Caki2 (cell line): ENCODE measurements at places on chromosomes 7 and 10. TPM values are rescaled to one million over a fixed set of nuclear protein-coding genes. Genes with fewer than 3 reads are reported as not detected.

UTF1 gene
- total RNA-seq = not detected in 2 replicates

C1QL3 gene
- total RNA-seq = not detected in 2 replicates

ANKRD2 gene
- 15.6 and 19.4 TPM in 2 replicates for total RNA-seq

CPA1 gene
- total RNA-seq = not detected in 2 replicates

WAPL gene
- 21.8 and 36.0 TPM in 2 replicates for total RNA-seq

DPYSL4 gene
- 0.14 TPM in 1 of 2 replicates, not detected in the other for total RNA-seq

AVL9 gene
- 22.3 and 28.1 TPM in 2 replicates for total RNA-seq

SH2D4B gene
- total RNA-seq = not detected in 2 replicates

SPDYE2 gene
- not detected in 2 replicates for total RNA-seq

- DNase-seq = no peak
Measured at GRCh38 chr7:104415700-104416099, 87.3 kb downstream of the LHFPL3 start.

GRCh38 chr10:123249894-123250293 lies 95.7 kb downstream of the BUB3 start:
- DNase-seq = no peak

- no peak for DNase-seq
Measured at GRCh38 chr7:149863500-149863899, 10.3 kb upstream of the ATP6V0E2 start.

DNA sequence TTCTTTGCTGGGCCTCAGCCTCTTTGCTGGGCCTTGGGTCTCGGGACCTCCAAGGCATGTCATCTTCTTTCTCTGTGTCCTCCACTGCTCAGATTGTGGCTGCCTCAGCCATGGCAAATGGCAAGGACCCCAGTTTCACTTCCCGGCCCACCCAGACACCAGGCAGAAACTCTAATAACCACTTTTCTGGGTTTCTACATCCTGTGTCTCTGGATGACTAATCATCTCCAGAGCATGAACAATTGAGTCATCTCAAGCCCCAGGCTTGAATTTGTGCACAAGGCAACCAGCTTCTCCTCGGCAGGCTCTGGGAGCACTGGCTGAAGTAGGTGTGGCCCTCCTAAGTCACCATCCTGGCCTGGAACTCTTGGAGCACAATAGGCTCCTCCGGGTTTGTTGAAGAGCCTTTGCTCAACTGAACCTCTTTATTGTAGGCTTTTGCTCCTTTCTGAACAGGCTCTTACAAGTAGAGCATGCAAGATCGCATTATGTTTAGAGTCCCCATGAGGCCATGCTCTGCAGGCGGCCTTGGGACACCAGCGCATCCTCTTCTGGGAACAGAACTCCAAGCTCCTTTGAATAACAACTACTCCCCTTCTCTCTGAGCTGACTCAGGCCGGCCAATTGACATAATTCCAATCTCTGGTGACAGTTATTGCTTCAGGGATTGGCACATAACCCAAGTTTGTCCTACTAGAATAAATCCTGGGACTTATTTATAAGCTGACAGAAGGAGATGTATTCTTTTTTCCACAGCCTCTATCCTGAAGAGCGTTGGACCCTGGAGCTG lies 218.1 kb downstream of the WDR11 start:
- no peak for DNase-seq

- DNase-seq = no peak
Measured at GRCh38 chr7:1227814-1228544, 4.7 kb upstream of the UNCX start.

DNA sequence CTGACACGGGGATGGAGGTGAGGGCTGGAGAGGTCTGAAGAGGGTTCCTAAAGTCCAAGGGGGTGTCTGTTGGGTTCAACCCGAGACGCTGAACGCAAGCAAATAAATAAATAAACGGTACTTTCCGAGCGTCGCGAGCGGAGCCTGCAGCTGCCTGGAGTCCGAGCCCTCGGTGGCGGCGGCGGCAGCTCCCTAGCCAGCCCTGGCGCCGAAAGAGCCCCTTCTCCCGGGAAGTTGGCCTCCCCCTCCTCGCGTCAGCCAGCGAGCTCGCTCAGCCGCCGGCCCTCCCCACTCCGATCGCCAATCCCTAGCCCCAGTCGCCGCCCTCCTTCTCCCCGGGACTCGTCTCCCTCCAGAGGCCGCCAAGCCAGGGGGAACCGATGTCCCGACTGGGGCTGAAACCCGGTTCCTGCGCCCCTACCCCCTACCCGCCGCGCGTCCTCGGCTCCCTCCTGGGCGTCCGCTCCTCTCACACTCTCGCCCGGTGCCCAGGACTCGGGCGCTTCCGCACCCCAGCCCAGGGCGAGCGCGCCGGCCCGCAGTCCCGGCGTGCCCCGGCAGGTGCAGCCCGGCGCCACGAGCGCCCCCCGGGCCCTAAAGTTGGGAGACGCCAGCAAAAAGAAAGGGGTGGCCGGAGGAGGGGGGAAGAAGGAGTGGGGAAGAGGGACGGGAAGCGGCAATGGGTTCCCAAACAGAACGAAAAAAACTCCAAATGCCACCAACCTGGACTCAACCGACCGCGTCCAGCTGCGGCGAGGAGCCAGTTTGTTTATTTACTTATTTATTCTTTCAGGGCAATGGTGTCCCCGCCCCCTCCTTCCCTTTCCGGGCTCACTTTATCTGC lies at the start of gene GFRA1:
GFRA1 (minus strand) TSS at position 767 of the 844 bp plus-strand sequence. CDS start 1,177 bp downstream, outside the sequence.
- peak; percentile 40 for DNase-seq

DNA sequence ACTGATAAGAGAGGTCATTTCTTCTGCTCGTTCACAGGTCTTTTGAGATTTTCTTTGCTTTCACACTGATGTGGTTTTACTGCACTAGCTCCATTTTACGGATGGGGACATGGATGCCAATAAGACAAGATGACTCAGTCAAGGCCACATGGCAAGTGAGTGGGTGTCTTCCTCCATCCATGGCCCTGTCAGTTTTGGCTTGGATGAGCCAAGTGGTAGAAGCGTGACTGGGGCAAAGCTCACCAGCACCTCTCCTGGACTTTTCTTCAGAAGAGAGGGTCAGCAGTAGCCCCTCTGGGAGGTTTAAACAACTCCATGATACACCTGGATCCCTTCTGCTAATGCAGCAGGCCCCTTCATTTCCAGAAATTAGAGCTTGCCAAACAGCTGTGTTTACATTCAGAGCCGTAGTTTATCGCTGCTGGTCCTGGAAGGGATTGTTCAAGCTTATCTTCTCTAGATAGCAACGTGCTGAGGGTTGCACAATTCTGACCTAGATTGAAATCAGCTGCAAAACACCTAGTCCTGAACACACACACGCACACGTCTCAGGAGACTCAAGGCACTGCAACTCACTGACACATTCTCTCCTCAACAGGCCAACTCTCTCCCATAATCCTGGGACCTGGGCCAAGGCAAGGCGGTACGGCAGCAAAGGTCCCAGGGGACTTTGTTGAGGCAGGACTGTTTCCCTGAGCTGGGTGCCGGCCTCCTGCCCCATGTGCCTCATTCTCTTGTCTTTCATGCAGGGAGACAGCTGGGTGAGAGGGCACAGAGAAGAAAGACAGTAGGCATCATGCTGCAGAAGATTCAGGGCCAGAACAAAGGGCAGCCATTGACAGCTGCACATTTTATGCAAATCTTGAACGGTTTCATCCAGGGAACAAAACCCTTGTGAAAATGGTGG lies 14.2 kb upstream of the PDCD4 start:
- no peak for DNase-seq

- no peak for DNase-seq
Measured at GRCh38 chr7:29480934-29481651, 82.5 kb upstream of the PRR15 start.

DNA sequence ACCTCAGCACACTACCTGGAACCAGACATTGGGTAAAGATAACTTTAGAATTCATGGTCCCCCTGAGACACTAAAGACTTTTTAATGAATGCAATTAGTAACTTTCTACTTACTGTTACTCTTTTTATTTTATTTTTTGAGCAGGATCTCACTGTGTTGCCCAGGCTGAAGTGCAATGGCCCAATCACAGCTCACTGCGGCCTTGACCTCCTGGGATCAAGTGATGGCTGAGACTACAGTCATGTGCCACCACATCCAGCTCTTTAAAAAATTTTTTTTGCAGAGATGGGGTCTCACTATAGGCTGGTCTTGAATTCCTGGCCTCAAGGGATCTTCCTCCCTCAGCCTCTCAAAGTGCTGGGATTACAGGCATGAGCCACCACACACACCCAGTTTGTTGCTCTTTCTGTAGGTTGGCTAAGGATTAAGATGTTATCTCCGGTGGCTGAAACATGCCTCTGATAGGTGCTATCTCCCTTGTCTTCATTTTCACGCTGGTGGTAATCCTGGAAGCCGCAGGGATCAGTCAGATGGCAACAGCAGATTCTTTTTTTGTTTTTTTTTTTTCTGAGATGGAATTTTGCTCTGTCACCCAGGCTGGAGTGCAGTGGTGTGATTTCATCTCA lies 128.3 kb downstream of the TCF7L2 start:
- DNase-seq = no peak

- peak; percentile 57 for DNase-seq
Measured at GRCh38 chr7:116591202-116592040, 66.6 kb downstream of the CAV1 start.

DNA sequence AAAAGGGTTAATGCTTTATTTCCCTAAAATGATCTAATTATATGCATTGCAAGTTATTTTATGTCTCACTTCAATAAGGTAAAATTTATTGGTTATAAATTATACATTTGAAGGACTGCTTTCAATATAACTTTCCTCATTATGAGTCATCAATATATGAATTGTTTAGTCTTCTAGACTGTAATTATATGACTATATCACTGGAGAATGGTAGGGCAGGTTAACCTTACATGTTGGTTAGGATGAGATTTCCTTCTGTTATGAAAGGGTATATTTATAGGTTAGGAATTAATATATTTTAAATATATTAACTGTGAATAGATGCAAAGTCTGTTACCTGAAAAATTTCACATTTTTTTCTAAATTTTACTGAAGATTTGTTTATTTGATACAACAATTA lies 406.4 kb upstream of the ETV1 start:
- DNase-seq = no peak

DNA sequence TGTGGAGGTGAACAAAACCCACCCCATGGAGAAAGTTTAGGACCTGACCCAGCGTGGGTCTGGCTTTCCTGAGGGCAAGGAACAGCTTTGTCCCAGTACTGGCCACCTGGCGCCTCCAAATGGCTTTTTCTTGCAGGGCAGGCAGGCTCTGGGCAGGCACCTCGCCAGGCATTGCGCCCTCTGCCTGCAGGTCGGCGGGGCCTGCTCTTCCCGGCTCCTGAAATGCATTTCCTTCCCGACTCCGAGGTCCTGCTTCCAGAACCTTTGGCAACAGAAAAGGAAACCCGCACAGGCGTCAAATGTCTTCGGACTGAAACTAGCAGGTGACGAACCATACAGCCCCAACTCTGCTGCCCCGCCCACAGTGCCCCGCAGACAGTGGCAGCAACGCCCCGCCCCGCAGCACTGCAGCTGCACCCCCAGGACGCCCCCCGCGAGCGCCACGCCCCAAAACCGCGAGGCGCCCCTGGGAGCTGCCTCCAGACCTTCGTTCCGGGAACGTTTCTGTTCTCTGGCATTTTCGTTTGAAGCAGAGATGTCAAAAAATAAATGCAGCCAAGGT lies 65.5 kb downstream of the C10orf143 start:
- DNase-seq = no peak

DNA sequence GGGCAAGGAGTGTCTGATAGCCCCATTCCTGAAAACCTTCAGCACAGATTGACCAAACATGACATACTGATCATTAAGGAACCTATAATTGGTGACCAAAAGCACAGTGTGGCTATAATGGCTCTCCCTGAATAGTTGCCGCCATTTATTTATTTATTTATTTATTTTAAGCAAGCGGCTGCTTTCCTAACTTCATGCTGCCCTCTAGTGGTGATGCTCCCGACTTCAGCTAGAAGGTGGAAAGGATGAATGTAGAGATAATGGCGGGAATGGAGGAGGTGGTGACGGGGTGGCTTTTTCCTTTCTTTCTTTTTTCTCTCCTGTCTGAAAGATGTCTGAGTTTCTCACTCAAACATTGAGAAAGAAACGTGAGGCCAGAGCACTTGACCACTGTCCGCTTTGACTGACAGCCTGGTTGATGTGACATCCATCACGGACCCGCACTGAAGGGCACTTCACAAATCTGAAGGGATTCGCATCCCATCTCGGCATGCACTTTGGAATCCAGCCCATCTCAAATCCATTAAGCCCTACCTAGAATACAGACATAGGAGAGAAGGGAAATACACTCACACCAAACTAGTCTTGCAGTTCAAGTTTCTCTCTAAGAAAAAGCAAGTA lies 1090.1 kb downstream of the KCNMA1 start:
- DNase-seq = peak; percentile 61

DNA sequence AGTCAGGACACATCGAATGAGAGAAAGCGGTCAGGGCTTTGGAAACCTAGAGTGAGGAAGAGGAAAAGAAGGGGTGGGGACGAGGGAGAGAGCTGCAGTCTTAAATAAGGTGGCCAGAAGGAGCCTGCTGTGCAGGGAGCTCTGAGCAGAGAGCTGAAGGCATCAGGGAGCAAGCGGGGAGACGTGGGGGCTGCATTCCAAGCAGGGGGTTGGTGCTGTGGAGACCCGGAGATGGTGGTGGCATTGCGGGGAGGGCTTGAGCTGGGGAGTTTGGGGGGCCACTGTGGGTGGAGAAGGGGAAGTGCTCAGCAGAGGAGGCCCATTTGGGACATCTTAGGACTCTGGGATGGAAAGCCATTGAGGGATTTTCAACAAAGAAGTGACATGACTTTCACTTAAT lies 38.7 kb upstream of the ZNF32 start:
- no peak for DNase-seq

DNA sequence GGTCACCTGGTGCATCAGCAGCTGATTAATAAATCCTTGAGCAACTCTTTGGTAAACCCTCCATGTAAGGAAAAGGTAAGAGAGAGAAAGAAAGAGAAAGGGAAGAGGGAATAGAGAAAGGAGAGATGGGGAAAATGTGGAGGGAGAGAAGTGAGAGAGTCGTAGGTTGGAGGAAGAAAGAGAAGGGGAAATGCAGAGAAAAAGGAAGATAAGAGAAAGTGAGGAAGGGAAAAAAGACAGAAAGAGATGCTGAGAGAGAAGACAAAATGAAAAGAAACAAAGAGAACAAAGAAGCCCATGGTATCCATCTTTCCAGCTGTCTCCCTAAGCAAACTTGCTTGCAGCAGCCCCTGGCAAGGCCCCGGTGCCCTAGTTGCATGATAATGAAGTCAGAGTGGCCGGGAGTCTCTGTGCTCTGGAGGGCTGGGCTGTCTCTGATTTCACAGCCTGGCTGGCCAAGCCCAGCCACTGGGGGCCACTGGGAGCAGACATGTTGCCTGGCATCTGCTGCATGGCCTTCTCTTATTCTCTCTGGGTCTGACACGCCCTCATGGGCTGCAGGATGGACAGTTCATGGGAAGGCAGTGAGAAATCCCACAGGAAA lies 48.4 kb downstream of the PRR15 start:
- no peak for DNase-seq

DNA sequence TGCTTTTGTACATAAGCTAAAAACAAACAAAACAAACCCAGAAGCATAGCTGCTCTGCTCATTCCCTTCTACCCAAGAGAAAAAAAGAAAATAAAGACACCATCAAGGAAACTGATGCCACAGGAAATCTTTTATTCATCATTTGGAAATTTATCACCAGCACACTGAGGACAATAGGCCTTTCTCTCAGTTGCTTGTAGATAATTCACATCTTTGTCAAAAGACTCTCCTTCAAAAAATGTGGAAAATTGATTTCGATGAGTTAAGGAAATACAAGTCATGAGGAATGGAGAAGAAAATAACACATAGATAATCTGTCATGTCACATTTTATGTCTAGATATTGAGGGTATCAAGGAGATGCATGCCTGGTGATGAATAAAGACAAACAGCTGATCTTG lies 53.5 kb downstream of the ZNF37A start:
- DNase-seq = no peak
